ENCODE measurements at places on chromosomes 3 and 15.

DNA sequence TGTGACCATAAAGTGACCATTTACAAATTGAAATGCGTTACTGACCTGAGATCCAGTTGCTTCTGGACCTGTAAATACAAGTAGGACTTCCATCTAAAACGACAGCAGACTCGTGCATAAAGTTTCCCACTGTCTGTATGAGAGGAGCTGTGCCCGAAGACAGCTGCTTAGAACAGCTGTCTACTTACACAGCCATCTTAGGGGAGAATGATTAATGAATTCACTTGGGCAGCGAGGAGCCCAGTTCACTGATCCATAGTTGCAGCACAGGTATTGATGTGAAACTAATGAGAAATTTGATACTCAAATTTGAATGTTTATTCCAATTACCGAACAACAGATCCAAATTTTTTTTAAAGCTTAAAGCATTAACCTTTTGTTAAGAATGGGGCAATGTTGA, 748.1 kb downstream of the NR2F2 start:
- DNase-seq: no peak

DNA sequence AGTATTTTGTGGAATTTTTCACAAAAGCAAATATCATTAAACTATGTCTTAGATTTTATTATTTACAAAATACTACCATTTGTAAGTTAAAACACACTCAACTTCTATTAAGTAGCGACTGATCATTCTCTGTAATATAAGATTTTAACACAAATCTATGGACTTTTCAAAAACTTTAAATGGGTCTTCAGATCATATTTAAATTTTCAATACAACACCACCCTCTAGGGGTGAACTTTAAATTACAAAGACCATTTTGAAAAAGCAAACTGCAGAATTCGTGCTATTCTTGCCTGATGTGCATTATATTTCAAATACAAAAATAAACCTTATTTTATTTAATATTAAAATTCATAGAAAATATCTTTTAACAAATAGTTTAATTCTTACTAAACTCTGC, 8.2 kb upstream of the VGLL4 start:
- no peak for DNase-seq

DNA sequence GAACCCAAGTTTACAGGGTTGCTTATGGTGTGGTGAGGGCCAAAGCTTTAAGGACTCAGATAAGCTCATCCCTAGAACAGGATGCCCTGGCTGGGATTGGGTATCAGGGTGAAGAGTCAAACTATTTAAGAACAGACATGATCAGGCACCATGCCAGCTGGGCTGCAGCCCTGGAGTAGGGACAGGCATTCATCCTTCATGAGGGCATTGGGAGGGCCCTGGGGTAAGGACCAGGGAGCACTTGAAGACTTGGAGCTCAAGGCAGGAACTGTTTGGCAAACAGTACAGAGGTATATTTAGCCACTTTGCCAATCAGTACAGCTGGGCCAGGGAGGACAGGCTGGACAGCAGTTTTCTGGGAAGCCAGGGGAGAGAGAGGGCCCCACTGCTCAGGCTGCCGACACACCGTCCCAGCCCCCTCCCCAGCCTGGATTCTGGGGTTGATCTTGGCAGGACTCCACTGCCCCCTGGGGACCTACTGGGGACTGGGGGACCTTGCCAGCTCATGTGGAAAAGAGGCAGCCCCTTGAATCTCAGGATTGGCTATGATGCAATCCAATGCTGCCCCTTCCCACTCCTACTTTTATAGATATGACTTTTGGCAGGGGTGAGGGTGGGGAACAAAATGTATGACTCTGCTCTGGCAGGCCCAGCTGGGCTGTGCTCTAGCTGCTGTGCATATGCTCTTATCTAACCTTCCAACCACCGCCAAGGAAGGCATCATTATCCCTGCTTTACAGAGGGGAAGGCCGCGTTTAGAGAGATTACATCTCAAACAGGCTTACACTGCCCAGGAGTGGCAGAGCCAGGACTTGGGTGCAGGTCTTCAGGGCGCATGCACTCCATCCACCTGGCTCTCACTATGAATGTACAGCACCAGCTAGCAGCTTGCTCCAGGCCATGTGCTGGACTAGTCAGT, 2.3 kb downstream of the PLA2G4E start:
- DNase-seq: no peak

GRCh38 chr15:69414701-69415167, 585 bp downstream of the KIF23 start:
- no peak for DNase-seq

DNA sequence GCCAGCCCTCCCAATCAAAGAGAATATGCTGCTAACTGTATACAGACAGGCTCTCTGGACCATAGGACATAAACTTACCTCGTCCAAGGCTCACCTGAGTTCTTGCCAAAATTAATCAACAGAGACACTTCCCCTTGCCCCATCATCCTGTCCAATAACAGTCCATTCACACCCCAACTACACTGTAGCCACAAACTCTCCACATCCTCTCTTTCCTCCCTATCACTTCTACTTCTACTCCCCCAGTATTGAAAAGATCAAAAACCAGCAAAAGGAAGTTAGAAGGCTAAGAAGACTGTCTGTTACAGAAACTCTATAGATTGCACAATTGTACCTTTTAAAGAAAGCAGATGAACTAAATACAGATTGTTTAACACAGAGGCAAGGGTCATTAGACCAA, 133.5 kb upstream of the STT3B start:
- DNase-seq: no peak

DNA sequence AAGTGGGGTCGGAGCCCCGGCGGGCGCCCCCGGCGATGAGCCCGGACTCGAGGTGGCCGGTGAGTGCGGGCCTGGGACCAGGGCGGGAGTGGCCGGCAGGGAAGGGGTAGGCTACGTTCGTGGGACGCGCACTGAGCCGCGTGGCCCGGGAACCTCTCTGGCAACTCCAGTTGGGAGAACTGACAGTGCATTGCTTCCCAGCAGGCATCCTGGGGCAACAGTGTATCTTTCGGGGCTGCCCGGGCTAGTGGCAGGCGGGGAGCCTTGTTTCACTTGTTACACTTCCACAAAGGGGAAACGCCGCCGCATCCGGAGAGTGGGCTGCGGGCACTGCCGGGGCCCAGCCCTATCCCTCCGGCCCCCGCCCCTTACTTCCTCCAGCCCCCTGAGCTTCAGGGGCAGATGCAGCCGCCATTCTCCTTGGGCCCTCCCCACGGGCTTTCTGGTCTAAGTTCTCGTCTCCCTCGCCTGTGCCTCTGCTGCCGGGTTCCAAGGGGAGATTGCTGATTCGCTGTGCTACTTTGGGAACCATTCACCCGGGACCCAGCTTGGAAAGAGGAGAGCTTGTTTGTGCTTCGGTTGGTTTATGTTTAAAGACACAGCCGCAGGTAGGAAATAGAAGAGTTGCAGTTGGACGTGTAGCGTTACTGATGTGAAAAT, 675 bp downstream of the BRPF1 start:
- no peak for DNase-seq

- DNase-seq: no peak
These were observed 203.6 kb downstream of the TNIK start for GRCh38 chr3:171256445-171257250.

DNA sequence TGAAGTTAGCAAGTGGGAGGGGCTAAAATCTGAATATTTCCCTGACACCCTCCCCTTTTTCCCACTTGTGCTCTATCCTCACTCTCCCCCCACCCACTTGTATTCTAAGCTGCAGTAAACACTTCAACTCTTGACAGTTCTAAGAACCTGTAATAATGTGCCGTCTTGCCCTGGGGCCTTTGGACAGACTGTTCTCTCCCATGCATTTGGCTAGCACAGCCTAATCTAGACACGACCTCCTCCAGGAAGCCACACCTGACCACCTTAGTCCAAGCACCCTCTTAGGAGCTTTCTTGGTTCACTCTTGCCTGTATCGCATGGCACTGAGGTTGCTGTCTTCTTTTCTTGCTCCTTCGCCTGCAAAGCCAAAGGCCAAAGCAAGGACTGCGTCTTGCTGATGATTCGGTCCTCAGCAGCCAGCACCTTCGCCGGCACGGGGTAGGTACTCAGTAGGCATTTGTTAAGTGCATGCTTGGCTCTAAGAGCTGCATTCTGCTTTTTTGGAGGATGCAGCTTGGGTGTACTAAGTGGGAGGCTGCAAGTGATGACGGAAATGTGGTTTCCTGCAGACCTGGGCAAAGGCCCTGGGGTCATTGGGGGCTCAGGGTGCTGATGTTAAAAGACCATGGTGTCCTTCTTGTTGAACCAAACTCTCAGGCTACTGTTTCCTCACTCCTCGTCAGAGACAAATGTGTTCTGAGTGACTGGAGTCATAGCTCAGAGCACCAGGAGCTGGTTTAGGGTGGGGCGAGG, 2.0 kb upstream of the ZNF710 start:
- DNase-seq: no peak

DNA sequence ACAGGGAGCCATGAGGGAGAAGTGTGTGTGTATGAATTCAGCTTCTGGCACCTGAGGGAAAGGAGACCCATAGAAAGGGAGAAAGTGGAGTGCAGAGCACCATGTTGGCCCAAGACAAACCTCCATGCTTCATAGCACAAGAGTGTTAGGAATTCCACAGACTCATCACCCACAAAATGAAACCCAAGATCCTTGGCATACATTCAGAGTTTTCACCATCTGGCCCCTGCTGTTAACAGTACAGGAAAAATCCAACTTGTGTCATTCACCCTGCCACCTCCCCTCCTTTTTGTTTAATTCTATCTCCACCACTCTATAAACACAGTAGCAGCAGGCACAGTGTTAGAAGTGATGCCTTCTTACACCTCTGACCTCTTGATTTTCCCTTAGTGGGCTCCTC, 60.0 kb upstream of the MNS1 start:
- DNase-seq: no peak

DNA sequence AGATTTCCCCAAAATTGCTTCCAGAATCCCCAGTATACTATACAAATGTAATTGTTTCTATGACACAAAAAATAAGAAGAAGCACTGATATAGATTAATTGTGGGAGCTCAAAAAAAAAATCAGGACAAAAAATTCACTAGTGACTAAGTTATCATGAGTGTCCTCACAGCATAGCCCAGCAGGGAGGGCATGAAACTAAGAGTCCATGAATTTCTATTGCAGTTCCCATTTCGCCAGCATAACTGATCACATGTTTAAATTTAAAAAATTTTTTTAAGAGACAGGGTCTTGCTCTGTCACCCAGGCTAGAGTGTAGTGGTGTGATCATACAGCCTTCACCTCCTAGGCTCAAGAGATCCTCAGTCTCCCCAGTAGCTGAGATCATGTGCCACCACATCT, 10.6 kb downstream of the NCEH1 start:
- no peak for DNase-seq

GRCh38 chr15:35994876-35995275, 448.9 kb upstream of the DPH6 start:
- DNase-seq: no peak

GRCh38 chr15:48945386-48945785, 18.3 kb downstream of the SHC4 start:
- DNase-seq: no peak

DNA sequence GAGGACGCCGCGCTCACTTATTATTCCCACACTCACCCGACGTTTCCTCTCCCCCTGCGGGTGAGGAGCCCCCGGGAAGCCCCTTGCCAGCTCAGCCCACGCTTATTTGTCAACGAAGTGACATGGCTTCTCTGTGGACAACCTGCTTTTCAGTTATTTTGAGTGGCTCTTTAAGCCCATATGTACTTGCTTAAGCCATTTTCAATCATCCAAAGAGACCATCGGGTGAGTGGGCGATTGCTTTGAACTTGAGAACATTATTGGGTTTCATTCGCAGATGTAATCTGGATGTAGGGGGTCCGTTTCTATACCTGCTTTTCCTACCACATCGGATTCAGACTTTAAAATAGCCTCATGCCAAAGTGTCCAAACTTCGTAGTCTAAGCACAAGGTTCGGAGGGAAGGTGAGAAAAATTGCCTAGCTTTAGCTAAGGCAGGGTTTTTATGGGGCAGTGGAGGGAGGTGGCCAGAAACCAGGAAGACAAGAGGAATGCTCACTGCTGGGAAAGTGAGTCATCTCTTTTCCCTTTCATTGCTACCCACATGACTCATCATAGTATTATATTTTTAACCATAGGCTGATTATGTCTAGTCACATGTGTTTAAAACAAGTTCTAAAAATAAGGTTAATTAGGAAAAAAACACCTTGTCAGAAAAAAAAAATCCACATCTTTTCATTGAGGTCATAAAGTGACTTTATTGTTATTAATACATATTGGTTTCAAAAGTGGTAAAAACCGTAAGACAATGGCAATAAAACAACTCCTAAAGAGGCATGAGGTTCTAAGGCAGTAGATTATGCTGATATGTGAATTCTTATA, 773.1 kb upstream of the NR2F2 start:
- no peak for DNase-seq

GRCh38 chr3:101838691-101839090, 10.6 kb upstream of the NFKBIZ start:
- DNase-seq: no peak

- no peak for DNase-seq
These were observed 257.4 kb downstream of the SV2B start for GRCh38 chr15:91357486-91357885.

- DNase-seq: no peak
These were observed 46.8 kb downstream of the LSM3 start for GRCh38 chr3:14225421-14225820.

- no peak for DNase-seq
These were observed 45.0 kb downstream of the CCR1 start for GRCh38 chr3:46162975-46163555.

- no peak for DNase-seq
These were observed 22.8 kb upstream of the NOX5 start for GRCh38 chr15:68991723-68992122.

DNA sequence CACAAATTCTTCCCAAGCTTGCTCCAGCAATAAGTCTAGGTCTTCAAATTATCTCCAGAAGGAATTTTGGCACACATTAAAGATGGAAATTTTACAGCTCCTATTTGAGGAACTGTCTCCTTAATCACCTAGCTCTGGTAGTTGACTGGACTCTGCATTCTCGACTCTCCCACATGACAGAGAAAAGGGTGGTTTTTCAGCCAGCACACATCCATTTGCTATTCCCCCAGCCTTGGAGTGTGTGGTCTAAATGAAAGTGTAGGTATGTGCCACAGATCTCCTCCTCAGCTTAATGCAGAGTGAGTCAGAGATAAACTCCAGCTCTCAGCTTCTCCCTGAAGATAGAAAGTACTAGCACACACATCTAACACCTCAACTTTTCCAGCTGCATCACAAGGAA, 62.2 kb upstream of the ALCAM start:
- no peak for DNase-seq

DNA sequence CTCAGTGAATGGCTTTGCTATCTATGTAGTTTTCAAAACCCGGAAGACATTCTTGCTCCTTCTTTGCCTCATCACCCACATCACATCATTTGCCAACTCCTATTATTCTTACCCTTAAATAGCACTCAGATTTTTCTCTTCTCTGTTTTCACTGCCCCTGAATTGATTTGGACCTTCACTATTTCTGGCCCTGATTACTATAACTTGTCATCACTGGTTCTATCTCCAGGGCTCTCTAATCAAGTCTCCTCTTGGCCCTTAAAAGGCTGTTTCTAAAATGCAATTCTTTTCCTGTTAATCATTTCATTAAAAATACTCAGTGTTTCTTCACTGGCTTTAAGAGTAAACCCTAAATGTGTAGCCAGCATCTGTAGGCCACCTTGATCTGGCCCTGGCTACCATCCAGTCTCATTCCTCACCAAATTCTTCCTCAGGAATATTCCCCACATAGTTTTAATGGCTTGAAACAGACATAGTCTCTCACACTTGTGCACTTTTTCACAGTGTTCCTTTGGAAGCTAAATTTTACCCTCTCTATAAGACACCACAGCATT, 437.1 kb upstream of the CBLB start:
- DNase-seq: no peak

Measured in COR-L47 (cell line).